ENCODE measurements at places on chromosomes 2 and 18.
A peak's percentile ranks its signal among the peaks of the same experiment; 100 is the strongest.

GRCh38 chr2:85269959-85270358 lies 57.8 kb downstream of the TGOLN2 start:
- no peak for DNase-seq

GRCh38 chr2:120570546-120570945 lies 165.1 kb upstream of the GLI2 start:
- DNase-seq, result no peak

DNA sequence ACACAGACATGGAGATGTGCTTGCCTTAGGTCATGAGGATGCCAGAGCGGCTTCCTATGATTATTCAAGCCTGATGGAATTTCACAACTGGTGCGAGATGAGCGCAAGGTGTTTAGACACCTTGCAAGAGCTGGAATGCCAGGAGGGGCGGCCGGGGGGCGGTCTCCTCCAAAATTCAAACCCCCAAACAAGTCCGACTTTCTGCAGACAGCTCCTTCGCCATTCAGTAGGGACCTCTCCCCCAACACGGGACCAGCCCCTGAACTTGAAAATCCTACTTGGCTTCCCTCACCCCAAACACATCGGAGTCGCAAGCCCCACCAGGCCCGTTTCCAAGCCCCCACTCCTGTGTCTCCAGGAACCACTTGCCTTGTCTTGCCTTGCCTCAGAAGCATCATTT lies 64.8 kb upstream of the ID2 start:
- no peak for DNase-seq

DNA sequence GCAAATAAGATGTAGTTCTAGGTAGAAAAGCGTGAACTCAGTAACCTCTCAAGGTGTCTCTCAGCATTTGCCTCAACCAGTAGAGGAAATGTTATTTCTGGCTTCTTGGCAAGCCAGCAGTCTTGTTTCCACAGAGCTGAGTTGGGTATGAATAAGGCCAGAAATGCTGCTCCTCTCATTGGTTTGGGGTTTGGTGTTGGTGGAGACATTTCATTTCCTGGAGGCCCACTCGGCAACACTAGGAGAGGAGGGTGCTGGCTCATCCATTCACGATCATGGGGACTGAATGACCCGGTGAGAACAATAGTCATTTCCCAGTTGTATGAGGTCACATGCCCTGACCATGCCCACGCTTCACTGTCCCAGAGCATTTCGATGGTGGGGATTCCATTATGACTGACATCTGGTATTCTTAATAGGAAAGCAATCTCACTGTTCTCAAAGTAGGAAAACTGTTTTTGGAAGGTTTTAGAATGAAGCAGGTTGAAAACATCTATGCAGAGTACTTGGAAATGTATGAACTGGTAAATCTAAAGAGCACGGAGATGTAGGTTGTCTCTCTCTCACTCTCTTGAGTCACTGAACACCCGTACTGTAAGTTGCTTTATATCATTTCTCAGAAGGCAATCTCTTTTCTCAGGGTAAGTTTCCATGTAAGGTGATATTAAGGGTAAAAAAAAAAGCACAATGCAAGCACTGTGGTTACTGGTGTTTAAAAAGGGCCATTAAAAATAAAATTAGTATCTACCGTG lies 37.1 kb upstream of the CTLA4 start:
- DNase-seq, result peak; percentile 19

DNA sequence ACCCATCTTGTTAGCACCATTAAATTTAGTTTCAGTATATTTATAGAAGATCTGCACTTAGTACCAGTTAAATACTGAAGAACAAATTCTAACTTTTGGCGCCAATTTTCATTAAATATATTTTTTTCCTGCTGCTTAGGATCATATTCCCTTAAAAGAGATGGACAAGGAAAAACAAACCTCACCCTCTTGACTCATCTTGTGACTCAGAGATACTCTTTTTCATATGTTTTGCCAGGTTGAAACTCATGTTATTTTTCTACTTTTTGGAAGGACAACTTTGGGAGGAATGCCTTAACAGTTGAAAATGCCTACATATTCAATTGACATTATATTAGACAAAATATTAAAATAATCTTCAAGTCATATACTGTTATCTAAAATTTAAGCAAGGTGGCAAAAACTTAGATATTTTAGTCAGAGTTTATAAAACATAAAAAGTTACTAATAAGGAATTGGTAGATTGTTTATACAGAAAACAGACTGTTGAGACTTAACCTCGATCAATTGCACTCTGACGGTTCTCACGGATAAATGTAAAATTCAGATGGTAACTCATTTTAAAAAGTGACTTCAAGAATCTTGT lies 36.2 kb downstream of the PNO1 start:
- no peak for DNase-seq

DNA sequence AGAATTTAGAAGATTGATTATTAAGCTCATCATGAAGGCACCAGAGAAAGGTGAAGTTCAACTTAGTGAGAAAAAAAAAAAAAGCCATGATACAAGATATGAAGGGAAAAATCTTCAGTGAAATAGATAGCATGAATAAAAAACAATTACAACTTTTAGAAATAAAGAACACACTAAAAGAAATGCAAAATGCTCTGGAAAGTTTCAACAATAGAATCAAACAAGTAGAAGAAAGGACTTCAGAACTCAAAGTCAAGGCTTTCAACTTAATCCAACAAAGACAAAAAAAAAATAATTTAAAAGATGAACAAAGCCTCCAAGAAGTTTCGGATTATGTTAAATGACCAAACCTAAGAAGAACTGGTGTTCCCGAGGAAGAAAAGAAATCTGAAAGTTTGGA lies 105.5 kb downstream of the GRB14 start:
- DNase-seq, result no peak
